Fibroblast of villous mesenchyme (primary cell): ENCODE measurements at places on chromosomes 7 and 10. TPM values are rescaled to one million over a fixed set of nuclear protein-coding genes. Genes with fewer than 3 reads are reported as not detected.

- DNase-seq = peak; percentile 63
Observed at GRCh38 chr7:94701555-94701973, 45.6 kb upstream of the SGCE start.

DNA sequence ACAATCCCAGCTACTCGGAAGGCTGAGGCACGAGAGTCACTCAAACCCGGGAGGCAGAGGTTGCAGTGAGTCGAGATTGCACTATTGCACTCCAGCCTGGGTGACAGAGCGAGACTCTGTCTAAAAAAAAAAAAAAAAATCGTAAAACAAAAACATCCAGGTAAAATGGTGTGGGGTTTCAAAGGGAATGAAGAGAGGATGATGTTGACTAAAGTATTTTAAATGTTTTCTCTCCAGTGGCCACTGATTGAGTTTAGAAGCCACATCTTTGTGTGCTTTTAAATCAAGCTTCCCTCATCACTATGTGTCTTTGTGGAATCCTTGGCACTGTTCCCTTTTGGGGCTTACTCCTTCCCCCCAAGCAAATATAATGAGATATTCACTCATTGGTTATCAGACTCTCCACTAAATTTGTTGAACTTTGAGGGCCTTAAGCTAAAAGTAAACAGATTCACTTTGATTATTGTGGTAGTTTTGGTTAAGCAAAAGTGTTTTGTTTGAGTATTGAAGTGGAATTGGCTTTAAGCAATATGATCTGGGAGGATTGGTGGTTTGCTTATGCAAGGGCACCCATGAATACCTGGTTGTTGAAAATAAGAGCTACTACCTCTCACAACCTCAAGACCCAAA is 162.9 kb downstream of the CDK14 start:
- no peak for DNase-seq

RBM20 gene
- under 0.01 and 0.32 TPM in 2 replicates for total RNA-seq

BTBD16 gene
- not detected in 2 replicates for total RNA-seq

C10orf62 gene
- not detected in 2 replicates for total RNA-seq

- no peak for DNase-seq
Observed at GRCh38 chr10:85362401-85362800, 1004.2 kb downstream of the GRID1 start.

SUMF2 gene
- total RNA-seq = 167 and 209 TPM in 2 replicates

GRCh38 chr10:44439239-44439957 is 54.5 kb upstream of the CXCL12 start:
- DNase-seq = no peak

DNA sequence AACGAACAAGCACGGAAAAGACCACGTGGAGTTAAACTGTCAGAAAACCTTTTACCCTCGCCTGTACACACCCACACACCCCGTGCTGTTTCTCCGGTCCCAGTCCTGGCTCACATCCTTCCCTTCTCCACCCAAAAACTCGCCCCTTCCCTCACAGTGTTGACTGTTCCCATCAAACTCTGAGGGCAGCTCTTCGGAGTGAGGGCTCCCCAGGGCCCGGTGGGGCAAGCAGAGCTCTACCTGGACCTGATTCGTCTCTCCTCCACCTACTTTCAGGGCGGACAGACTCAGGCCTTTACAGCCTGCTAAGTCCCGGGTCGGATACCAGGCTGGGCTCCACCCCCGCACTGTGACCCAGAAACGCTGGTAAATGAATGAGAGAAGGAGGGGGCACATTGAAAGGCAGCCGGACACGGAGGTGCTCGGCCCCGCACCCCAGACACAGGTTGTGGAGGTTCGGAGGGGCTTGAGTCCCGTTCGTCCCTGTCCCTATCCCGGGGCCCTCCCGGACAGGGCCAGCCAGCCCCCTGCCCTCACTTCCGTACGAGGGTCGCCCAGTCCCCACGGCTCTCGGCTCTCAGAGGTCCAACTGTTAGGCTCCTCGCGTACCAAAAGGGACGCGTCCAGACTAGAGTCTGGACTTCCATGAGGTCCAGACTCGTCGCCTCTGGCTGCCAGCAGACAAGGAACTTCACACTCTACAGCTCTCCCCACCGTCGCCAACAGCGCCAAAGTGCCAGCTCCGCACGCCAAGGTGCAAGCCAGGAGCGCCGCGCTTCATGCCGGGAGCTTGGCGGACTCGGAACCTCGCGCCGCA is 31.7 kb upstream of the ASL start:
- DNase-seq = peak; percentile 31

MINPP1 gene
- total RNA-seq = 30.0 and 52.7 TPM in 2 replicates

- peak; percentile 92 for DNase-seq
Observed at GRCh38 chr10:76282061-76283025, 850.9 kb downstream of the LRMDA start.

AMPH gene
- 0.86 and 0.97 TPM in 2 replicates for total RNA-seq

- no peak for DNase-seq
Observed at GRCh38 chr7:7051206-7051877, 131.0 kb upstream of the C1GALT1 start.

DNA sequence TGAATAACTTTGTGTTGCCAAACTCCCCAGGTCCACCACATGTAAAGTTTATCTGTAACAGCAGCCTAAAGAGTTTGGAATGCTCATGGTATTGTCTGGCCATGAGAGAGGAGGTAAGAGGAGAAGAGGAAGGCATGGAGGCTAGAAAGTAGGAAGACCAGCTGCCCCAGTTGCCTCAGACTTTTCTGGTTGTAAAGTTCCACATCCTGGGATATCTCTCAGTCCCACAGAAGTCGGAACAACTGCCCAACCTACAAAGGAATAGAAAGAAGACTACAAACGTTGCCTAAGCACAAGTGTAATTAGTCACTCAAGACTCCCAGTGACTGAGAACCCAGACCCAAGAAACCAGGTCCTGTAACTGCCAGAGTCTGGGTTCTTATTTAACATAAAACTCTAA is 47.3 kb downstream of the CREB3L2 start:
- peak; percentile 87 for DNase-seq

DNA sequence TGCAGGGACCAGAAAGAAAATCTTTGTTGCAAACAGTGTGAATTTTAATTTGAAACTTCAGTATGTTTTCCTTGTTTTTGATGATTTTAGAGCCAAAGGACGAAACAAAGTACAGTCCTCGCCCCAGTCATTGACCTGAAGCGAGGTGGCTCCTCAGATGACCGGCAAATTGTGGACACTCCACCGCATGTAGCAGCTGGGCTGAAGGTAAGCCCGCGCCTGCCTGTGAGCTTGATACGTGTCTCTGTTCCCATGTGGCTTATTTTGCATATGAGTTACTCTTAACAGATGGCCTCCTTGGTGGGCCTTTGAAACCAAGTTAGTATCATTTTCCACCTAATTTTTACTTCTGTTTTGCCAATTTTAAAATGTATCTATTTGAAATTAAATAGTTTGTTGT is 12.3 kb downstream of the RBM17 start:
- DNase-seq = no peak

TMEM26 gene
- total RNA-seq = 5.6 and 6.4 TPM in 2 replicates

DNA sequence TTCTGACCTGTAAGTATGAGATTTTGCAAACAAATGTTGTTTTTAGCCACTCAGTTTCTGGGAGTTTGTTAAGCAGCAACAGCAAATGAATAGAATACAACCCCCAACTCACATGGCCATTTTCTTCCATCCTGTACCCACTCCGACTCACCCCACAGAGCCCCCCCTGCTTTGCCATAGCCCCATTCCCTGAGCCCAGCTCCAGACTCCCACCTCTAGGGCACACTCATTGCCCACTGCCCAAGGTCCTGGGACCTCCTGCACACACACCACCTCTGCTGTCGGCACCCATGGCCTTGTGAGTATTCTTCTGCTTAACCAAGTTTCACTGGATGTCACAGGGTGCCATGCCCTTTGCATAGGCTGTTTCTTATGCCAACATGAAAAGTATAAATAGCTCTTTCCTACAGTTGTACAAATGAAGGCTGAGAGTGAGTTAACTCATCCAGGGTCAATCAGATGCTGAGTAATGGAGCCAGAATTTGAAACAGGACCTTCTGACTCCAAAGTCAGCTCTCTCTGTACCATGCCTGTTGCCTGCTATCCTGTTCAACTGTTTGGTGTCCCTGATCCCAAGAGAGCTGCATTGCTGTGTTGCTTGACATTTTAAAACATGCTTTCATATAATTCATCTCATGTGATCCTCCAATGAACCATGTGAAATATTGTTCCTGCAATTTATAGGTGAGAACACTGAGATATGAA is 367.8 kb upstream of the ZMIZ1 start:
- no peak for DNase-seq

DNA sequence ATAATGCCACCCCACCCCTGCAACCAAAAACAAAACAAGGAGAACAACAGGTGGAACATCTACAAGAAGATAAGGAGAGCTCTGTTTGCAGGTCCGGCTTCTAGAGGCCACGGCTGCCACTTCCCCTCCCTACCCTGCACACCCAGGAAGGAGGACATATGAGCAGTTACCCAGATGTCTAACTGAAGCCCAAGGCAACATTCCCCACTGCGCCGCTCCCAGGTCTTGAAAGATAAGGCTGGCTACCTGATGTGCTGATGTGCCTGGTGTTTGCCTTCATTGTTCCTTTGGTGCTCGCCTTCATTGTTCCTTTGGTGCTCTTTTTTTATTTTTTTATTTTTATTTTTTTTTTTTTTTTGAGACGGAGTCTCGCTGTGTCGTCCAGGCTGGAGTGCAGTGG is 21.0 kb downstream of the HPS6 start:
- DNase-seq = no peak

DNA sequence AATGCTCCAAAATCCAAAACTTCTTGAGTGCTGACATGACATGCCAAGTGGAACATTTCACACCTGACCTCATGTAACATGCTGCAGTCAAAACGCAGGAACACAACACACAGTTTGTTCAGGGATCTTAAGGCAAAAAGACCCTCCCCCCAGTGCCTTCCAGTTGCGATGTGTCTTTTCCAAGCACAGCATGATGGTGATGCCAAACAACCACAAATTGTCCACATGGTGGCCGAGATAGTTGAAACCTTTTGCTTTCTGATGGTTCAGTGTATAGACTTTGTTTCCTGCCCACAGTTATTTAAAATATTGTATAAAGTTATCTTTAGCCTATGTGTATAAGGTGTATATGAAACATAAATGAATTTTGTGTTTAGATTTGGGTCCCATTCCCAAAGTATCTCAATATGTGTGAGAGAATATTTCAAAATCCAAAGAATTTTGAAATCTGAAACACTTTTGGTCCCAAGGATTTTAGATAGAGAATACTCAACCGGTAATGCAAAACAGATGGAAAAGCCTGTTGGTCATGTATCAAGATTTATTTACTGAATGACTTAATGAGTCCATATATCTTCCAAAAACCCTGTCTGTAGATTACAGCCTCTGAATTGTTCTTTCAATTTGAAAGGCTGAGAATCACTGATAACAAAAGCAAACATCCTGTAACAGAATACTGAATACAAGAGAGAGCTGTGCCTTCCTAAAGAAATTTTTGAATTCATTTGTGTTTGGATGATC is 93.4 kb upstream of the OIT3 start:
- peak; percentile 59 for DNase-seq

- DNase-seq = no peak
Observed at GRCh38 chr10:68032113-68032512, 43.0 kb downstream of the HERC4 start.

DNA sequence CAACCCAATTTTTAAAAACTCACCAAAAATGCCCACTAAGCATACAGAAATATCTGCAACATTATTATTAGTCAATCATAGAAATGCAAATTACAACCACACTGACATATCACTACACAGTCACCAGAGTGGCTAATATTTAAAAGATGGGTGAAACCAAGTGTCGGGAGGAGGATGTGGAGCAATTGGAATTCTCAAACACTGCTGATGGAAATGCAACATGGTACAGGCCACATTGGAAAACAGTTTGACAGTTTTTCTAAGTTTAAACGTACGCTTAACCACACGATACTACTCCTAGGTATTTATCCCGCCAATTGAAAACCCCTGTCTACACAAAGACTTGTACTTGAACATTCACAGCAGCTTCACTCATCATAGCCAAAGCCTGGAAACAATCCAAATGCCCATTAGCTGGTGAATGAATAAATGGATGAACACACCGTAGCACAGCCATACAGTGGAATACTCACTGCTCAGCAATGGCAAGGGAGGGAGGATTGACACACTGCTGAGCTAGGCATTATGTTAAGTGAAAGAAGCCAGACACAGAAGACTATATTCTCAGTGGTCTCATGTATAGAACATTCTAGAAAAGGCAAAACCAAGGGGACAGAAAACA is 16.3 kb downstream of the GCK start:
- no peak for DNase-seq

GRCh38 chr10:110868981-110869380 is 2.7 kb upstream of the PDCD4 start:
- DNase-seq = no peak

DNA sequence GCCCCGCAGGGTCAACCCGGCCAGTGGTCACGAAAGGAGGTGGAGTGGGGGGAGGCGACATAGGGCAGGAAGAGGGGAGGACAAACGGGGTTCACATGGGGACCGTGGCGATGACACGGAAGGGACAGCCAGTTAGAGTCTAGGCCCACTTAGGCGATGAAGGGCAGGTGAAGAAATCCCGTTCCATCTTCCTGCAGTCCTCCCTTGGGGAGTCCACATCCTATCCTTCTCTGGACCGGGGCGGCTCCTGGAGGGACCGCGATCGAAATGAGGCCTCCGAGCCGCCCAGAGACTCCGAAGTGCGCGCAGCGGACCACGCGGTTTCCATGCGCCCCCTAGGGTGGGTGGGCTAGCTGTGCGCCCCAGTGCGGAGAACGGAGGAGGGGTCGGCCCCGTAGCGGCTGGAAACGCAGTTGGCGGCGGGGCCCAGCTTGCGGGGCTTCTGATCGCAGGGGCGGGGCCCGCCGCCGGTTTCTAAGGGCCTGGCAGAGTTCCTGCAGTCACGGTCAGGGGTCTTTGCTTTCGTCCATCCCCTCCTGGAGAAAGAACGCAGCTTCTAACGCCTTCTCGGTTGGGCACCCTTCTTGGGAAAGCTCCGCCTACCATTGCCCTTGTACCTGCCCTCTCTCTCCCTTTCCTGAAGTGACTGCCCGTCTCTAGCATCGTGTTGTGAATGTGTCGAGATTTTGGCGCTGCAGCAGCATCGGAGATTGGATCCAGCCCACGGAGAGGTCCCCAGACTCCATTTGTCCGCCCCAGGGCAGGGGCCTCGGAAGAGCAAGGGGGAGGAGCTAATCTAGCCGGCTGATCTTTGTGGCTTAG is 17.9 kb upstream of the TMEM225B start:
- peak; percentile 46 for DNase-seq

CFAP46 gene
- under 0.01 and 0.32 TPM in 2 replicates for total RNA-seq

GRCh38 chr10:92126100-92126650 is 164.7 kb downstream of the CPEB3 start:
- DNase-seq = no peak

GRCh38 chr7:111593343-111593742 is 31.1 kb upstream of the IMMP2L start:
- no peak for DNase-seq

DNA sequence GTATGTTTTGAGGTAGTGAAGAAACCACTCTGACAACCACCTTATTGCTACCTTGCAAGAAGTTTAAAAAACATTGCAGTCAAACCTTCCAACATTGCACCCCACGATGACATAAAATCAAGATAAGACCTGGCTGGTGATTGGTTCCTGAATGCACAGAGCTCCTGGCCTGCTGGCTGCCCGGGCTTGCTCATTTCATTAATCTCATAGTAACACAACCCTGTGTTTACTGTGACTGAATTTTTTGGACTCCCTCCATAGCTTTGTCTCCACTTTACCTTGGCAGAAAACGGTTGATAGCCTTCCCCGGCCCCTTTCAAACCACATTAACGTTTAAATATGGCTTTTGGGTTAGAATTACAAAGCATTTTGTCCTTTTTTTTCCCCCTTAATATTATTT is 27.5 kb downstream of the VWA2 start:
- peak; percentile 34 for DNase-seq

LRIT2 gene
- not detected in 2 replicates for total RNA-seq

GRCh38 chr7:149882248-149883047 is 8.7 kb downstream of the ATP6V0E2 start:
- DNase-seq = no peak

CYP2E1 gene
- total RNA-seq = 1.3 and 1.6 TPM in 2 replicates

- no peak for DNase-seq
Observed at GRCh38 chr7:152382244-152382643, 53.6 kb downstream of the KMT2C start.
